Spinal cord (tissue), 10 donors: ENCODE measurements at places on chromosomes 12 and 14. TPM values are rescaled to one million over a fixed set of nuclear protein-coding genes. Genes with fewer than 3 reads are reported as not detected.

The SLC6A12 gene
- total RNA-seq: 21.9 TPM

The GPR135 gene
- total RNA-seq: 5.7 TPM

The VIPAS39 gene
- 27.9 TPM for total RNA-seq

The YBX3 gene
- 61.7 TPM for total RNA-seq

DNA sequence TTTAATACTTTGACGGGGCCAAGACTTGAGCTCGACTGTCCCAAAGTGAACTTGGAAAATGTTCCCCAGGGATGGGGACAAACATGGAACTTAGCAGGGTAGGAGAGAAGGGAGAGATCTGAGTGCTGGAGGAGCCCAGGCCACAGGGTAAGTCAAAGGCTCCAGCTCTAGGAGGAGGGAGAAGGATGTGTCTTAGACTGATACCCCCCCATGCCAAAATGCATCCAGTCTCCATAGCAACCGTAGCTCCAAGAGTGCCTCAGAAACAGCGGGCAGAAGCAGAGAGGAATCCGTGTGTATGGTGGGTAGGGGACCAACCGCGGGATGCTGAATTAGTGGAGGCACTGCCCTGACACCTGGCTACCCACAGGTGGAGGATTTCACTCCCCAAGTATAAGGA, 845 bp upstream of the AGAP2 start:
- peaks cover 7% of the 10 kb centered on the region for H3K36me3 ChIP-seq
- peak overlapping the region; percentile 48 for H3K4me3 ChIP-seq
- DNase-seq: no peak
- peaks cover 67% of the 10 kb centered on the region for H3K27me3 ChIP-seq
- peaks cover 51% of the 10 kb centered on the region for H3K4me1 ChIP-seq
- H3K27ac ChIP-seq: no peak overlapping the region

GRCh38 chr12:112239881-112240280, 114.5 kb downstream of the TRAFD1 start:
- H3K4me3 ChIP-seq: no peak overlapping the region
- H3K27me3 ChIP-seq: no peaks in the 10 kb centered on the region
- DNase-seq: no peak
- H3K36me3 ChIP-seq: peaks cover 48% of the 10 kb centered on the region
- H3K4me1 ChIP-seq: no peaks in the 10 kb centered on the region
- H3K27ac ChIP-seq: no peak overlapping the region
